ENCODE measurements at places on chromosomes 1 and 21. TPM values are rescaled to one million over a fixed set of nuclear protein-coding genes. Genes with fewer than 3 reads are reported as not detected.

DEPDC1 gene
- not detected for total RNA-seq

KIF17 gene
- total RNA-seq: not detected

PLA2G2F gene
- not detected for total RNA-seq

RORC gene
- total RNA-seq: 4.8 TPM

PDE4B gene
- total RNA-seq: 210 TPM

TEKT2 gene
- 0.47 TPM for total RNA-seq

SPRR2G gene
- not detected for total RNA-seq

TPTE gene
- total RNA-seq: not detected

FCRL5 gene
- total RNA-seq: 0.60 TPM

DMRTA2 gene
- not detected for total RNA-seq

F13B gene
- total RNA-seq: not detected

SLC9C2 gene
- total RNA-seq: not detected
